ENCODE measurements at places on chromosomes 6 and 20.

- DNase-seq: no peak
Observed at GRCh38 chr6:163487606-163488005, 73.1 kb downstream of the QKI start.

GRCh38 chr20:2379511-2380229 is 1.0 kb upstream of the TGM6 start:
- no peak for DNase-seq

DNA sequence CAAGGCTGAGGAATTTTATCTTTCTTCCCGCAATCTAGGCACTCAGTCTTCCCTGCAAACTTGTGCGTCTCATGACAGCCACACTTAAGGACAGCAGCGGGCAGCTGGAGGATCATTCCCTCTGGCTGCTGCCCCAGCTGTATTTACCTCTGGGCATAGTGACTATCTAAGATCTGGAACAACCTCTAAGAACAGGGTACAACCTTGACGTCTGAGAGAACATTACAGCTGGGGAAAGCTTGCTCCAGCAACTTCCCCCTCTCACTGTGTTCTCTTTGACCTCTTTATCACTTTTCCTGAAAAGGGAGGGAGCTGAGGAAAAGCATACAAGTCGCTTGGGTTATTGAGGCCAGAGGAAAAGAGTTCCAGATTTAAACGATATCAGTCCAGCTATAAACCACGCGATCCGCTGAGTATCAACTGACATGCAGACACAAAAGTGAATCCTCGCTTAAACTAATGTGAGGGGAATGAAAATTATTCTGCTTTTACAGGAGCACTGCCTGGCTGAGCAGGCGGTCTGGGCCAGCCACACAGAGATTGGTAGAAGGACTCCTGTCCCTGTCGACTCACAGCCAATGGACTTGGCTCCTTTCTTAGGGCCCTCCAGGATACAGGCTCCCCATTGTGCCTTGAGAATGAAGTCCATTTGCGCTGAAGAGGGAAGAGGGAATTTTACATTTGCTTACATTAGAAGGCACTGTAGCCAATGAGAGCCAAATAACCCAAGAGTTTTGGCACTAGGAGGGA is 153.3 kb downstream of the QRSL1 start:
- DNase-seq: no peak

DNA sequence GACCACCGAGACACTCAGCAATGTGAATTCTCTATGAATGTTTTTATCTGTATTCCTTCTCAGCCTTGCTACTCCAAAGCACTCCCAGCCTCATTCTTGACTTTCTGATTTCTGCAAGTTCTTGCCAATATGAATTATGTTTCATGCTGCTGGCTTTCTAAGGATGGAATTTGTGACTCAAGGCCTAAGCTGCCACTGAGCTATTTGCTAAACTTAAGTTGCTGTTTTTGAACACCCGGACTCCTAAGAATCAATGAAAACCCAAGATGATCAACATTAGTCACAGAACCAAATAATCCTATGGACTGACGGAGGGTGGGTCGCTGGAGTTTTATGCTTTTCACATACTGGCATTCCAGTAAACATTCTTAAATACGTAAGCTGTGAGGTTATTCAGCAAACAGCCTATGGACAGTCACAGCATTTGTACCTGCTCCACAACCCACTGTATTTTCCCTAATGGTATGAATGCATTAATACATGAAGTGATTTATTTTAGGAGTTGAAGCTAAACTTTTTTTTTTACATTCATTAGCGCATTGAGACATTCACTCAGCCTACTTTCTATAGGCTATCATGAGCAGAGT is 8.2 kb upstream of the PXDC1 start:
- DNase-seq: no peak

DNA sequence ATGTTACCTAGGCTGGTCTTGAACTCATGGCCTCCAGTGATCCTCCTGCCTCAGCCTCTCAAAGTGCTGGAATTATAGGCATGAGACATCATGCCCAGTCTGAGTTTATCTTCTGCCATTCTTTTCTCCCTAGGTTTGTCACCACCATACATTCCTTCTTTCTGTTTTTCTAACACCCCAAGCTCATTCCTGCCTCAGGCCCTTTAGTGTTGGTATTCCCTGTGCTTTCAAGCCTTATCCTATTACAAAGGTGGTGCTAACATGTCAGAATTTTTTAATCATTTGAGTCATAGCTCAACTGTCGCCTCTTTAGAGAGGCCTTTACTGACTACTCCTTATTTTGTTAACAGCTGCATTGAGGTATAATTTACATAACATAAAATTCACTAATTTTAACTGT is 221.1 kb upstream of the PRSS16 start:
- DNase-seq: no peak

DNA sequence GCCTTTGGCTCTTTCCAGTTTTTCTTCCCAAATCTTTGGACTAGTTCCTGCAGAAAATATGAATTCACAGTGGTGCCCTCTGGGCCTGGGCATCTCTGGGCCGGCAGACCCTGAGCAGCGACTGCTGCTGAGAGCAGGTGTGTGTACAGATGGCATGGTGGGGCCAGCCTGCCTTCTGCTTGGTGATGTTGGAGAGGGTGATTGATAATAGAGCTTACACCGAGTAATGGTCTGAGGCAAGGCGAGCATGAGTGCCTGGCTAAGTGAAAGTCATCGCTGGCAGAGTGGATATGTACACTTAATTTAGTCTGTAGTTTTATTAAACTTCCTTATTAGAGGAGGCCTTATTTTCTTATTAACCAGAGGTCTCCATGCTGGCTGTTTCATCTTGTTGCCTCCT is 156.9 kb downstream of the CDKAL1 start:
- DNase-seq: peak; percentile 66

DNA sequence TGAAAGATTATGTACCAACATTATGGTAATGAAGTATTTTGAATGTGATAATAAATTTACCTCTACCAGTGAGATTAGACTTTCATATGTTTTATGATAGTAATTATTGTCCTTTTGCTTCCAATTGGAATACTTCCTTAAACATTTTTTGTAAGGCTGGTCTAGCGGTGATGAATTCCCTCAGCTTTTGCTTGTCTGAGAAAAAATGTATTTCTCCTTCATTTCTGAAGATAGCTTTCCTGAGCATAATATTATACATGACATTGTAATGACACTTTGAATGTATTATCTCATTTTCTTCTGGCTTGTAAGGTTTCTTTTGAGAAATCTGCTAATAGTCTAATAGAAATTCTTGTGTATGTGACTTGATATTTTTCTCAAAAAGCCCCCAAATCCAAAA is 18.6 kb upstream of the EDN1 start:
- DNase-seq: no peak

DNA sequence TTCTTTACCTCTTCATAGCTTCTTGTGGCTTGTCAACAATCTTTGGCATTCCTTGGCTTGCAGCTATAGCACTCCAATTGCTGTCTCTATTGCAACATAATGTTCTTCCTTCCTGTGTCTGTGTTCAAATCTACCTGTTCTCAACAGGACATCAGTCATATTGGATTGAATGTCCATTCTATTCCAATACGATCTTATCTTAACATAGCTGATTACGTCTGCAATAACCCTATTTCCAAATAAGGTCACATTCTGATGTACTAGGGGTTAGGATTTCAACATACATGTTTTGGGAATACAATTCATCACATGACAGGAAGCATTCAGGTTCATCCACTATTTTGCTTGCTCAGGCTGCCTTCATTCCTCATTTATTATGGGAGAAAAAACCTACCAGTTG is 684.4 kb upstream of the CITED2 start:
- DNase-seq: no peak

DNA sequence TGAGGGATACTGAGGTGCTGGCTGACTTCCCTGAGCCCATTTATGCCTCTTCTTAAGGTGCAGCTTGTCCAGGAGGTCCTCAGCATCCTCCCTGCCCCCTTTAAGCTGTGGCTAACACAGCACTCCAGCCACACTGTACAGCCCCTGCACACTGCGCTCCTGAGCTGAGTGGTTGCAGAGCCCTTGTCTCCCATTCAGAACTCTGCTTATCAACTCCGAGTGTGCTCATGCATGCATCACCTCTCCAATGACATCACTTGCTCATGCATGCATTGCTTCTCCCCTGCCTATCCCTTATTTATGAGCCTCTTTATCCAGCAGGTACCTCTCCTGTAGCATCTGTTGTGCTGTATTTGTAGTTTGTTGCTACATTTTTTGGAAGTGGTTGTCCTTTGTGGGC is 124.6 kb downstream of the AIG1 start:
- DNase-seq: no peak
